ENCODE measurements at places on chromosomes 13 and 19.
A peak's percentile ranks its signal among the peaks of the same experiment; 100 is the strongest.

DNA sequence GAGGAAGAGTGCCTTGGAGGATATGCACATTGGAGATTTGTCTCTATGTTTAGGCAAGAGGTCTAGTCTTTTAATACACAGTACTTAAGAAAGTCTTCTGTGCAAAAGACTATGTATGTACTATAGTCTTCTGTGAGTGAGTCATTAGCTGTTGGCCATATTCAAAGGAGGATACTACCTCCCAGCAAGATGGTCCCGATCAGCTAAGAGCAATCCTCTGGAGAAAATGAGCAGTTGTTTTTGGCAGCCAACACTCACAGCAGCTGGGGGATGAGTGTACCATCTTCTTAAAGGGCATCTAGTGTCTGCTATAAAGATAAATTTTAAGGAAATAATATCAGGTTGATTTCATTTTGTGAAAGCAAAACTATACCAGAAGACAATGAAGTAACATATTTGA is 487.8 kb downstream of the KCTD12 start:
- H3K36me3 ChIP-seq: no peaks in the 10 kb centered on the region
- H3K27ac ChIP-seq: no peak overlapping the region
- peaks cover 2% of the 10 kb centered on the region for H3K27me3 ChIP-seq
- H3K4me1 ChIP-seq: peaks cover 5% of the 10 kb centered on the region

DNA sequence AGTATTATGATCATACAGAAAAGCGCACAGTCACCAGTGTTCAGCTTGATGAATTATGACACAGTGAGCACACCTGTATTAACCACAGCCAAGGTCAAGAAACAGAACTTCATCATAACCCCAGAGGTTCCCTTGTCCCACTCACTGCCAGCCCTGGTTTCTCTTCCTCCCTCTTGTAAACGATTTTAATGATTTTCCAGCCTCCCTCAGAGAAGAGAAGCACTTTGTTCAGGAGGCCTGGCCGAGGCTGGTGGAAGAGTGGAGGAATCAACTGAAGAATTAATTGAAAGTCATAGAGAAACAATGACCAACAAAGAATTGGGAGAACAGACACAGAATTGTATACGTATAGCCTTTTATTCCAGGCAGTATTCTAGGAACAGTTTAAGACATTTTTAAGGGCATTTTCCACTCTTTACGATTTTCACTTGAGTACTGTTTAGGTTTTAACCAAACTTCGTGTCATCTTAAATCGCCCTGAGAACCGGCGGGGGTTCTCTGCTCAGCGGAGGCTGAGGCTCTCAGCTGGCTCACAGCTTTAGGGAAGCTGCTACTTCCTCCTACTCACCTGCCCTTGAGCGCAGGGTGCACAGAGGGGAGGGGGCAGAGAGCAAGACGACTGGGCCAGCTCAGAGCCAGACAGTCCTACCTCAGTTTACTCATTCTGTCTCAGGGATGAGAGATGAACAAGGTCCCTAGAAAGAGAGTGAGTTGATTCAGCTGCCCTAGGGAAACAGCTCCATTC is 108.6 kb downstream of the AKAP11 start:
- no peaks in the 10 kb centered on the region for H3K27me3 ChIP-seq
- H3K4me1 ChIP-seq: peaks cover 70% of the 10 kb centered on the region
- peak overlapping the region; percentile 5 for H3K4me3 ChIP-seq

- DNase-seq: no peak
- H3K36me3 ChIP-seq: no peaks in the 10 kb centered on the region
- H3K4me3 ChIP-seq: no peak overlapping the region
- H3K27me3 ChIP-seq: peaks cover 5% of the 10 kb centered on the region
- H3K27ac ChIP-seq: no peak overlapping the region
Measured at GRCh38 chr19:5189318-5189607, 151.3 kb downstream of the PTPRS start.

DNA sequence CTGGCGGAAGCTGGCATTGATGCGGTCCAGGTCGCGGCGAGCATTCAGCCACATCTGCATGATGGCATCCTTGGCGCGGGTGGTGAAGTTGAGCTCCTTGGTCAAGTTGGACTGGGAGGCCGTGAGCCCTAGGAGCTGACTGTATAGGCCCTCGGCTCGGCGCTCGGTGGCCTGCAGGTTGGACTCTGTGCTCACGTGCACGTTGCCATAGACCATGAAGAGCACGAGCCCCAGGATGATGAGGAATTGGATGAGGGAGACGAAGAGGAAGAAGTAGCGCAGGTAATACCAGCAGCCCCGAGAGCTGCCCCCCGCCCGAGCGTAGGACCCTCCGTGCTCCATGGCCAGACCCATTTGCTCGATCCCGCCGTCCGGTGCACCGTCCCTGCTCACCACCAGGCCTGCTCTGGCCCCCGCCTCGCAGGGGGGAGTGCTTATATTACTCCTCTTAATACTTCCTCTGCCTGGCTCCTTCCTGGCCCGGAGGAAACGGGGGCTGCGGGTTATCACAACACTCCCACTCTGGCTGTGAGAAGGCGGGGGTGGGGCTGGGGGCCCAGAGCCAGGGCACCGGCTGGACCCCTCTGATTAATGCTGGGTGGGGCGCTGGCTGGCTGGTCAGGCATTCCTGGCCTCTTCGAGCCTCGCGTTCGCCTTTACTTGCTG is at the start of gene PLVAP:
PLVAP (minus strand) TSS at position 408 of the 666 bp plus-strand sequence; CDS start at position 354, 54 bp downstream.
- DNase-seq: no peak
- H3K27ac ChIP-seq: no peak within 1 kb of the TSS
- peaks cover 2% of the 10 kb centered on the region for H3K36me3 ChIP-seq
- H3K27me3 ChIP-seq: peaks cover 10% of the 10 kb centered on the region
- H3K4me1 ChIP-seq: no peaks in the 10 kb centered on the region

- H3K4me3 ChIP-seq: no peak overlapping the region
- no peaks in the 10 kb centered on the region for H3K36me3 ChIP-seq
- no peak for DNase-seq
- no peaks in the 10 kb centered on the region for H3K27me3 ChIP-seq
Measured at GRCh38 chr13:68125087-68125480, 894.9 kb upstream of the PCDH9 start.

DNA sequence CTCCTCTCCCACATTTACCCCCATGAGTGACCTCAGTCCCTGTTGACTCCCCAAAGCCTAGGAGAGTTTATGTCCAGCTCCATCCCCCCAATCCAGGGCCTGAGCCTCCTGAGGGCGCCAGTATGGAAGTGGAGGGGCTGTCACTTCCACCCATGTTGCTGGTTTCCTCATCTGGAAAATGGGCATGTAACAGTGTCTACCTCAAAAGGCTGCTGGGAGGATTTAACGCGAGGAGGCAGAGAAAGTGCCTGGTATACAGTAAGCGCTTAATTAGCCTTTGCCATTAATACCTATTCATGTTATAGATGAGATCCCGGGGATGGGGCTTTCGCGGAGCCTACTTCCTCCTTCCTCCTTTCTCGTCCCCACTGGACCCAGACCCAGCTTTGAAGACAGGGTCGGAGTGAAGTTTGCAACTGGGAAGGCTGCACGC is 476 bp downstream of the TYK2 start:
- peak overlapping the region; percentile 86 for H3K4me3 ChIP-seq
- peaks cover 26% of the 10 kb centered on the region for H3K36me3 ChIP-seq
- peaks cover 22% of the 10 kb centered on the region for H3K4me1 ChIP-seq
- no peaks in the 10 kb centered on the region for H3K27me3 ChIP-seq
- no peak for DNase-seq
- peak overlapping the region; percentile 96 for H3K27ac ChIP-seq

DNA sequence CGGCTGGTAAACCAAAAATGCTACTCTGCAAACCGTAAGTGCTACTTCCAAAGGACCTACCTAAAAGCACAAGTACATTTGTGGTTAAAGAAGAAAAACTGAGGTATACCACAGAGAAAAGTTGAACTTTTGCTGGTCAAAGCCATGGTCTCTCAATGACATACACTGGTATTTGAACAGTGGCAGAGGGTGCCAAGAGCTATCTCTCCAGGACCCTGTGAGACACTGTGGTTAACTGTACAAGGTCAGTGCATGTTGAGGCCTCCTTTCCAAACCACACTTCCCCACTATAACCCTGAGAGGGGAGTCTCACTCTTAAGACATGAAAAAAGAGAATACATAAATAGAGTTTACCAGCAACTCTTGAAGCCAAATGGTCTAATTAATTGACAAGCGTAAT is 49.5 kb downstream of the COL4A1 start:
- no peaks in the 10 kb centered on the region for H3K36me3 ChIP-seq
- peaks cover 19% of the 10 kb centered on the region for H3K27me3 ChIP-seq
- no peak overlapping the region for H3K27ac ChIP-seq
- no peaks in the 10 kb centered on the region for H3K4me1 ChIP-seq

DNA sequence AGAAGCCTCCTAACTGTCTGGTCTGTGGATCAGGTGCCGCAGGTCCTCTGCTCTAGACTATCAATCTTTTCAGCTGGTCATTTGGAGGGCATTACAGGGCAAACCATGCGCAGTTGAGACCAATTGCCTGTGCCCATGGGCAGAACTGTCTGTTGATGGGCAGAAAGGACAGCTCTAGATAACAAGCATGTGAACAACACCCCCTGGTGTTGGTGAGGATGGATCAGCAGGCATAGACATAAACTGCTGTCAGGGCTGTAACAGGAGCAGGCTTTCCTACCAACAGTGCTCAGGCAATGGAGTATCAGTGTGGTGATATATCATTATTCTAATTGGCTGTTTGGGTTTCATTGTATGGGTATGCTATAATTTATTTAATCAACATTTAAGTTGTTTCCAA is 104.7 kb upstream of the KL start:
- H3K36me3 ChIP-seq: no peaks in the 10 kb centered on the region
- no peak overlapping the region for H3K27ac ChIP-seq
- peaks cover 9% of the 10 kb centered on the region for H3K27me3 ChIP-seq
- peaks cover 3% of the 10 kb centered on the region for H3K4me1 ChIP-seq
- DNase-seq: peak; percentile 46

GRCh38 chr19:12796146-12797071 is 5.1 kb downstream of the JUNB start:
- no peaks in the 10 kb centered on the region for H3K27me3 ChIP-seq
- peaks cover 35% of the 10 kb centered on the region for H3K36me3 ChIP-seq
- peak overlapping the region; percentile 84 for H3K27ac ChIP-seq
- peak; percentile 87 for DNase-seq
- H3K4me3 ChIP-seq: peak overlapping the region; percentile 63

- no peak for DNase-seq
- H3K4me1 ChIP-seq: no peaks in the 10 kb centered on the region
- no peak overlapping the region for H3K4me3 ChIP-seq
- H3K36me3 ChIP-seq: no peaks in the 10 kb centered on the region
- peaks cover 4% of the 10 kb centered on the region for H3K27me3 ChIP-seq
Measured at GRCh38 chr13:102932331-102932730, 86.5 kb downstream of the ERCC5 start.

GRCh38 chr19:33283589-33283988 is 18.7 kb downstream of the CEBPA start:
- H3K36me3 ChIP-seq: peaks cover under 1% of the 10 kb centered on the region
- peaks cover 25% of the 10 kb centered on the region for H3K27me3 ChIP-seq
- peaks cover 16% of the 10 kb centered on the region for H3K4me1 ChIP-seq
- H3K4me3 ChIP-seq: no peak overlapping the region

DNA sequence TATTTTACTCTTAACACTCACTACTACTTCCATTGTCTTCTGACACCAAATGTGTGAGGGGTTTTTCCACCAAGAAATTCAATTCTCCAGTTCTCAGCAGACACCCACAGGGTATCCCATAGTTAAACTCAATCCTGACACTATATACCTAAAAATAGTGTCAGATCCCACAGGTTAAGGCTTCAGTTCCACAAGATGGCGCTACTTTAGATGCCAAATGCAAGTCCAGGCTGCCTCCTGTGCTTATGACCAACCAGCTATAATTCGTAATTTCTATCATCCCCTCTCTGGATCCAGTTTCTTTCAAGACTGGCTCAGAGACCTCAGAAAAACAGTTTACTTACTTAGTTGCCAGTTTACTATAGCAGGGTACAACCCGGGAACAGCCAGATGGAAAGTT is 1146.2 kb upstream of the SPRY2 start:
- no peaks in the 10 kb centered on the region for H3K4me1 ChIP-seq
- H3K36me3 ChIP-seq: no peaks in the 10 kb centered on the region
- H3K27ac ChIP-seq: no peak overlapping the region
- no peak overlapping the region for H3K4me3 ChIP-seq
- H3K27me3 ChIP-seq: no peaks in the 10 kb centered on the region

GRCh38 chr19:35545855-35546381 is 492 bp downstream of the TMEM147 start:
- no peaks in the 10 kb centered on the region for H3K27me3 ChIP-seq
- peak overlapping the region; percentile 91 for H3K27ac ChIP-seq
- peaks cover 31% of the 10 kb centered on the region for H3K36me3 ChIP-seq
- H3K4me3 ChIP-seq: peak overlapping the region; percentile 92
- peaks cover 35% of the 10 kb centered on the region for H3K4me1 ChIP-seq

DNA sequence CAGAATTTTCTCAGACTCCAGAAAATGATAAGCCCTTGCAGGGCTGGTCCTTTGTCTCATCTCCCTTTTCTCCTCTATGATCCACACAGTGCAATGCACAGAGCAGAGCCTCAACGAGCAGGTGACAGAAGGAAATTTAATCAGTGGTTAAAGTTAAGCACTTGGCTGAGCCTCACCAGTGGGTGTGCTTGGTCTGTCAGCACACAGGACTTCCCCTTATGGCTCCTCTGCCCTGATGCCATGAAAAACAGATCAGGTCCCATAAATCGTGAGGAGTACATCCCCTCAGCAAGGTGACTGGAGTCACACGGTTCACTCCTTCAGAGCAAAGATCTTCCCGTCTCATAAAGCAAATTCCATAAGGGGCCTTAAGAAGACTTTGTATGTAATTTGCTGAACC is 818.2 kb downstream of the UQCRFS1 start:
- H3K36me3 ChIP-seq: no peaks in the 10 kb centered on the region
- peaks cover 16% of the 10 kb centered on the region for H3K4me1 ChIP-seq
- H3K27ac ChIP-seq: peak overlapping the region; percentile 81
- H3K27me3 ChIP-seq: no peaks in the 10 kb centered on the region
- no peak overlapping the region for H3K4me3 ChIP-seq

DNA sequence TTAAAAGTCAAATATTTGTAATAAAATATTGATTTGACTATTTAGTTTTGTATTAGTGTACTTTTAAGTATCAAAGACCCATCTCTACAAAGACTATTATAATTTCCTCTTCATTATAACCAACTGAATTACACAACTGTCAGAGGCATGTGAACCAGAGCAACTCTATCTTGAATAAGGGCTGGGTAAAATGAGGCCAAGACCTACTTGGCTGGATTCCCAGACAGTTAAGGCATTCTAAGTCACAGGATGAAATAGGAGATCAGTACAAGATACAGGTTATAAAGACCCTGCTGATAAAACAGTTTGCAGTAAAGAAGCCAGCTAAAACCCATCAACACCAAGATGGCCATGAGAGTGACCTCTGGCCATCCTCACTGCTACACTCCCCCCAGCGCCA is 36.2 kb upstream of the ATP12A start:
- DNase-seq: no peak
- no peaks in the 10 kb centered on the region for H3K27me3 ChIP-seq
- H3K36me3 ChIP-seq: no peaks in the 10 kb centered on the region
- no peak overlapping the region for H3K27ac ChIP-seq
- H3K4me3 ChIP-seq: no peak overlapping the region

- peaks cover 2% of the 10 kb centered on the region for H3K27me3 ChIP-seq
- peaks cover 20% of the 10 kb centered on the region for H3K4me1 ChIP-seq
- no peak overlapping the region for H3K27ac ChIP-seq
- no peak for DNase-seq
Measured at GRCh38 chr13:28585561-28585960, 73.4 kb upstream of the POMP start.

Measured in activated CD4-positive, alpha-beta T cell treated with anti-CD3 and anti-CD28 coated beads for 36 hours (primary cell).